ENCODE measurements at places on chromosomes 16 and 17. TPM values are rescaled to one million over a fixed set of nuclear protein-coding genes. Genes with fewer than 3 reads are reported as not detected.

DNA sequence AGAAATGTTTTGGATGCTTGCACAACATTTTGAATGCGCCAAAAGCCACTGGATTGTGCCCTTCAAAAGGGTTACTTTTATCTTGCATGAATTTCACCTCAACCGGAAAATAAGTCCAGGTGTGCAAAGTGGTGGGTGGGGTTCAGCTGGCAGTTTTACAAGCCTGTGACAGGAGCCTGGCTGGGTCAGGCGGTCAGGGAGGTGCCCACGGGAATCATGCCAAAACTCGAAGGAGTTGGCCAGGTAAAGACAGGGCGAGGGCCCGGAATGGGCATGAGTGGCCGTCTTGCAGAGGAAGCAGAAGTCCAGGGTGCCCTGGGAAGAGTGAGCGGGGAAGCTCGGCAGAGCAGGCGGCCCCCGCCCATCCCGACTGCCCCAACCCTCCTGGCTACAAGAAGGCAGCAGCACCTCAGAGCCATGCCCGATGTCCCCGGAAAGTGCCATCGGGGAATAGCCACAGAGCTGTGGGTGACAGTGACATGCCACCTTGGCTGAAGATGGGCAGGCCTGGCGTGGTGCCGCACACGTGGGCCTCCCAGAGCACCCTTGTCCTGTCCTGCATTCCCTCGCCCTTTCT is 19.1 kb upstream of the CACNG1 start:
- H3K27ac ChIP-seq = no peak overlapping the region
- peaks cover 9% of the 10 kb centered on the region for H3K4me1 ChIP-seq
- peak; percentile 87 for DNase-seq
- H3K4me3 ChIP-seq = no peak overlapping the region
- no peaks in the 10 kb centered on the region for H3K27me3 ChIP-seq

- no peaks in the 10 kb centered on the region for H3K4me1 ChIP-seq
- H3K27ac ChIP-seq = no peak overlapping the region
- H3K4me3 ChIP-seq = no peak overlapping the region
Observed at GRCh38 chr17:37142294-37142896, 193.6 kb downstream of the AATF start.

DNA sequence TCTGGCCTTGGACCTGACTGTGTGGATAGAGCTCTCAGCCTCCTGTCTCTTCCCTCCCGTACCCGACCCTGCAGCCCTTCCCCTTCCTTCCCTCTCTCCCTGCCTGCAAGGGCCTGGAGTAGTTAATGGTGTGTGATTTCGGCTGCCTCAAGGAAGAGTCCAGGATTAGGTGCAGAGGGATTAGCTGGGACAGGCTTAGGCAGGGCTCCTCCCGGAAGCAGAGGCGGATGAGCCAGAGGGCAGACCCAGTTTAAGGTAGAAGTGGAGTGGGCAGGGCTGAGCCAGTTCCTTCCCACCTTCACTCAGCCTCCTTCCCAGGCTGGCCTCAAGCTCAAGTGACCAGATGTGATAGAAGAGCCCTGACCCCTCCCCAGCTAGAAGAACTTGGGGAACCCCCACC is 16.8 kb downstream of the GUCY2D start:
- H3K36me3 ChIP-seq = no peaks in the 10 kb centered on the region
- no peak for DNase-seq
- H3K27me3 ChIP-seq = peaks cover 22% of the 10 kb centered on the region
- no peak overlapping the region for H3K27ac ChIP-seq
- H3K4me3 ChIP-seq = no peak overlapping the region

- H3K27ac ChIP-seq = peak overlapping the region; percentile 60
- no peak for DNase-seq
Observed at GRCh38 chr16:15701975-15702970, 52.2 kb downstream of the NDE1 start.

DNA sequence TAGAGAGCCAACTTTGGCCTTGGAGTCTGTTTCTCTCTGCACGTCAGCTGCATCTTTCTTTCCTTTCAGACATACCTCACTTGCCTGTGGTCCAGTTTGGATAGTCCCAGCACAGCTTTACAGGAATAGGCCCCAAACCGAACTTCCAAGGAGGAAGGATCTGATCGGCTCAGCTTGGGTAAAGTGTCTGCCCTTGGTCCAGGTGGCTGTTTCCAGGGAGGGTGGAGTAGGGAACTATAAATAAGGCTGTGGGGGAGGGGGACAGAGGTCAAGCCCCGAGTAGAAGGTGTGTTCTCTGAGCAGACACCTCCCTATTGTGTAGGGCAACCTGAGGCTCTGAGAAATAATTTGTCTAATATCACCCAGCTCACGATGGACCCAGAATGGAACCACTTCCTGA is 29.2 kb upstream of the NKD1 start:
- no peak overlapping the region for H3K27ac ChIP-seq
- no peaks in the 10 kb centered on the region for H3K27me3 ChIP-seq
- H3K4me3 ChIP-seq = no peak overlapping the region
- no peaks in the 10 kb centered on the region for H3K36me3 ChIP-seq
- DNase-seq = no peak
- H3K4me1 ChIP-seq = no peaks in the 10 kb centered on the region

GRCh38 chr16:55040366-55041086 is 109.9 kb downstream of the IRX5 start:
- DNase-seq = no peak
- H3K36me3 ChIP-seq = no peaks in the 10 kb centered on the region
- no peaks in the 10 kb centered on the region for H3K4me1 ChIP-seq
- no peak overlapping the region for H3K27ac ChIP-seq

- H3K27me3 ChIP-seq = peaks cover 66% of the 10 kb centered on the region
- H3K4me3 ChIP-seq = peak overlapping the region; percentile 50
- peaks cover 12% of the 10 kb centered on the region for H3K4me1 ChIP-seq
- H3K27ac ChIP-seq = peak overlapping the region; percentile 84
- DNase-seq = peak; percentile 62
Observed at GRCh38 chr17:43905985-43906852, 1.1 kb downstream of the MPP2 start.

The CIITA gene
- total RNA-seq = 22.5 TPM
